ENCODE measurements at places on chromosomes 12 and 14.

DNA sequence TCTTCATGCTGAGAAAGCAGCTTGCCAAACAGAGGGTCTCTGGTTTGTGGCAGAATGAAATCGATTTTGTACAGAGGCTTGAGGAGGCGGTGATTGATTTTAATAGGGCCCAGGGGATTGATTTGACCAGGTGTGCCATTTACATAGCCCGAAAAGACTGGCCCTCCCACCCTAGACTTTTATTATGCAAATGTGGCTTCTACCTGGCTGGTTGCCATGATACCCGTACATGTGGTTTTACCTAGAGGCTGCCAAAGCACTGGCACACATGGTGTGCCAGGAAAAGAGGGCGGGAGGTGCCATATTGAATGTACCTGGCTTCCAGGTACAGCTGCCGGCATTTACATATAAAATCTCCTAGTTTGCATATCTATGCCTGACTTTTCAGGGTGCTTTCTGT is 18.0 kb upstream of the GUCY2C start:
- DNase-seq, result no peak

GRCh38 chr12:40560848-40561247 is 131.4 kb upstream of the CNTN1 start:
- DNase-seq, result no peak

GRCh38 chr12:13947276-13947946 is 34.0 kb downstream of the GRIN2B start:
- DNase-seq, result no peak

DNA sequence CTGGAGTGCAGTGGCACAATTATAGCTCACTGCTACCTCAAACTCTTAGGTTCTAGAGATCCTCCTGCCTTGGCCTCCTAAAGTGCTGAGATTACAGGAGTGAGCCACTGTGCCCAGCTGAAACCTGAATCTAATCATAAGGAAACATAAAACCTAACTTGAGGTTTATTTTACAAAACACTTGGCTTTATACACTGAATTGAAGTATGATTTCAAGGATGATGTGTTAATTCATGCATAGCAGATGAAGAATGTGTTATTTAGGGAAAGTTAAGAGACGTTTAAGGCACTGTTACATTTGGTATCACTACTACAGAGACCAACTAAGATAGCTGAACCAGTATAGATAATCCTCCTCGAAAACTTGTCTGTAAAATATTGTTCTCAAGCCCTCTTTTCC is 6.4 kb downstream of the DICER1 start:
- DNase-seq, result no peak

DNA sequence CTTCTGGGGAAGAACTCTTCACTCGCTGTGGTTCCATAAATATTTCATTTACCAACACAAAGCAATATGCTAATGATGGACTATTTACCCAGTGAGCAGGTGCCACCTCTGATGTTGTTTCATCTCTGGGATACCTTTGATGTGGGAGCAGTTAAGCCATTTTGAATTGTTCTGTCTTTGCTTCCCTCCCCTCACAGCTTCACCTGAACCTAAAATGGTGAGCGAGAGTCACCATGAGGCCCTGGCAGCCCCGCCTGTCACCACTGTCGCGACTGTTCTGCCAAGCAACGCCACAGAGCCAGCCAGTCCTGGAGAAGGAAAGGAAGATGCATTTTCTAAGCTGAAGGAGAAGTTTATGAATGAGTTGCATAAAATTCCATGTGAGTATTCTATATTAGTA is 352.7 kb downstream of the SYT1 start:
- no peak for DNase-seq

- DNase-seq, result no peak
These were observed 254.3 kb downstream of the MSRB3 start for GRCh38 chr12:65532764-65533163.

DNA sequence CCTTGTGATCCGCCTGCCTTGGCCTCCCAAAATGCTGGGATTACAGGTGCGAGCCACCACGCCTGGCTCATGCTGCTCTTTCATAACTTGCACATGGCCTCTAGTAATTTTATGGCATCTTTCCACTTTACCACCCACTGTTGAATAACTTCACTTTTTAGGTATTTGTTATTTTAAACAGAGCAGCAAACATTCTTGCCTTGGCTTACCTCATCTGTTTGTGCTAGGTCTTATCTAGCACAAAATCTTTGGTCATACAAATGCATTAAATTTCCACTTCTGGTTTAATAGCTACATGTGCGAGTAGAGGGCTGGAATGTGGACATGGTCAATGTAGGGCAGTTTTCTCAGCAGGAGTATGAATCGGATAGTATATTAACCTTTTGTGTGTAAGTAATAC is 38.8 kb upstream of the ATF7IP start:
- DNase-seq, result no peak

DNA sequence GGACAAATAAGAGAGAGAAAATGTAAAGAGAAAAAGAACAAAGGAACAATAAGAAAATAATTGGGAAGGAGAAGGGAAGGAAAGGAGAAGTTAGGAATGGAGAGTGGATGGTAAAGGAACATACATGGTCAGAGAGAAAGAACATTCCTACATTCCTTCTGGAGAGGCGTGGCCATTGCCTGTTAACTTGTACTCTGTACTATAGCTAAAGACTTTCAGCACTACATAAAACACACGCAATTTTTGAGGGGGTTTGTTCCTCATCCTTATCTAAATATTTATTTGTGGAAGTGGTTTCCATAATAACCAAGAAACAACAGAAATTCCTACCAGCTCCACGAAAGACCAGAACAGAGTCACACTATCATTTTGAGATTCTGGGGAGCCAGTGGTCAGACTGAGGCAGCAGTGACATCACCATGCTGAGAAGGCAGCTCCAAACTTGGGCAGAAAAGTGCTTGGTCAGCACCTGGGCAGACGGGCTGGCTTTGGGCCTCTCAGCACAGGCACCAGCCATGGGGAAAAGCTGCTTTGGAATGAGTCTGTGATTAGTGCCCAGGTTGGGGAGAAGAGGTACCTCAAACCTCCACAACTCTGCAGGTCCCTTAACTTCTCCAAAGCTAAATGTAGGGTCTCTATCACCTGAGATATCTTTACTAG is 125.9 kb upstream of the NTF3 start:
- DNase-seq, result no peak

- no peak for DNase-seq
These were observed 93.7 kb downstream of the TESC start for GRCh38 chr12:117005417-117006046.

DNA sequence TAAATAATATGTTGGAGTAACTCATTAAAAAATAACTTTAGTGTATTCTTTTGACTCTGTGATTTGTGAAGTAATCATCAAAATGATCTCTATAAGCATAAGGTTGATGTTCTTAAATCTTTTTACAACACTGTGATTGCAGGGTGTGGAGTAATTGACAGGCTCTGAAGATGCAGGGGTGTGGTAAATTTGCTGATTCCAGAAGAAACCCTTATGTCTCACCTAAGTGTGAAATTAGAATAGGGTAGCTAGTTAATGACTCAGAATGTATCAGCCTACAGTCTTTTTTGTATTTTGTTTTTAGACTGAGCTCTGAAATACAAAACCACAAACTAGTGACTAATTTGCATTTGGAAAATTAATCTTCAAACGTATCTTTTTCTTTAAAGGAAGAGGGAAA is 5.9 kb downstream of the PRPF39 start:
- no peak for DNase-seq
